ENCODE measurements at places on chromosomes 4 and X. TPM values are rescaled to one million over a fixed set of nuclear protein-coding genes. Genes with fewer than 3 reads are reported as not detected.

Gene CRMP1
- total RNA-seq = 1.4 TPM

DNA sequence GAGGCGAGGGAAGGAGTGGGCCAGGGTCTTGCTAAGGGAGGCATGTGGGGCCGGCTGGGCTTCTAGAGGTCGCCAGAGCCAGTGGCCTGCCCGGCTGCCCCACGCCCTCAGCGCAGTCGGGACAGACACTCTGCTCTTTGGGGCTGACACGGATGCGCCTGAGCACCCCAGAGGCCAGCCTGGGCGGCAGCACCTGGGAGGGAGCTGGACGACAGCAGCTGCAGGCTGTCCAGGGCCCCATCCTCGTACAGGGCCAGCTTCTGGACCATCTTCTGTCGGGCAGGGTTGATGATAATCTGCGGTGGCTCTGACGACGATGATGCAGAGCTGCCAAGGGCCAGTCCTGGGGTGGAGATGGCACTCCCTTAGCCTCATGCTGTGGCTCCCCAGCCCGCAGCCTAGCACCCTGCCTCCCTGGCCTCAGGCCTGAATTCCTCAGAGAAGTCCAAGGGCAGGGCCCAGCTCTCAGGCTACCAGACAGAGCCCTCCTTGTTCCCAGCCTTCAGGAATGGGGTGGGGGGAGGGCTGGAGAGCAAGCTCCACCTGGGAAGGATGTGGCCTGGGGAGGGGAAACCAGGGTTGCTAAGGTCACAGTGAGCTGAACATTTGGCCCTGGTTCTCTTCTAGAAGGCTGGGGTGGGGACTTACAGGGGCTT lies 7.2 kb downstream of the IRAK1 start:
- peaks cover 10% of the 10 kb centered on the region for H3K36me3 ChIP-seq
- no peak overlapping the region for H3K27ac ChIP-seq
- peaks cover 6% of the 10 kb centered on the region for H3K4me1 ChIP-seq
- DNase-seq = no peak
- H3K27me3 ChIP-seq = no peaks in the 10 kb centered on the region
- no peak overlapping the region for H3K4me3 ChIP-seq

Gene NEIL3
- 0.11 TPM for total RNA-seq

Gene TEX13B
- total RNA-seq = not detected

GRCh38 chr4:181966104-181966551 lies 277.1 kb upstream of the TENM3 start:
- H3K4me3 ChIP-seq = no peak overlapping the region
- peaks cover 13% of the 10 kb centered on the region for H3K27me3 ChIP-seq
- H3K4me1 ChIP-seq = no peaks in the 10 kb centered on the region
- no peaks in the 10 kb centered on the region for H3K36me3 ChIP-seq

Data from left ventricle myocardium inferior (tissue), 1 donor.